ENCODE measurements at places on chromosomes 1 and 21. TPM values are rescaled to one million over a fixed set of nuclear protein-coding genes. Genes with fewer than 3 reads are reported as not detected.

The SPATA21 gene
- total RNA-seq, result not detected

DNA sequence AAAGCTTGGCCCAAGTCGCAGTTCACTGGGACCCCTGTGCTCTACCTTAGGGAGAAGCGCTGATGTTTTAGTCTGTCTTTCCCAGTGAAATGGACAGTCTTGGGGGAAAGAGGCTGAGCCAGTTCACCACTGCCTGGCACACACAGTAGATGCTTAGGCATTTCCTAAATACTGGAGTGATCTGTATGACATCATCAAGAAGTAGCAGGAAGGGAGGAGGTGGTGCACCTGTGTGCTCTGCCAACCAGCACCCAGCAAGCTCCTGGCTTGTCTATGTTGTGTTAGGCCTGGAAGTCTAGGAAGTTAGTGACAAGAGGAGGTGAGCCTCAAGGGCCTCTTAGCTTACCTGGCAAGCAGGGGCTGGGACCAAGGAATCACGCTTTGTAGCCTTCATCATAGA lies 158.2 kb upstream of the NFIA start:
- DNase-seq, result no peak

The NPHS2 gene
- not detected for total RNA-seq

The ADIPOR1 gene
- total RNA-seq, result 52.9 TPM

DNA sequence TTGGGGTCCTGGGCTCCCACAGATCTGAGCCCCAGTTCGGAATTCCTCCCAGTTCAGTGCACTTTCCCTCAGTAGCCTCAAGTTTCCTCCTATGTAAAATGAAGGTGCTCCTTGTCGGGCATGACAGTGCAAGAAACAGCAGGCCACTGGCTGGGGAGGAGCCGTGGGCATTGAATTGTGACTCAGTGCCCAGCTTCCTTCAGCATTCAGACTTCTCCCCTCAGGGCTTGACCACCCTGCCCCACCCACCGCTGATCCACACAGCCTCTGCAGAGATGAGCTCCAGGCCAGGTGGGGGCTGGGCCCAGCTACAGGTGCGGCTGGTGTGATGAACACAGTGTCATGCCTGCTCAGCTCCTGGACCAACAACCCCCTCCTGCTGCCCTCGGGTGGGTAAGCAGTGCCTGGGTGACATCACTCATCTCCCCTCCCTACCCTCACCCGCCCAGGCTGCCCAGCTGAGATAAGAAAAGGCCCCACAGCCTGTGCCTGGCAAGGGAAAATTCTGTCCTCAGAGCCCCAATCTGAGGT lies 4.9 kb downstream of the MOB3C start:
- no peak for DNase-seq

The KRTAP20-3 gene
- total RNA-seq, result not detected

DNA sequence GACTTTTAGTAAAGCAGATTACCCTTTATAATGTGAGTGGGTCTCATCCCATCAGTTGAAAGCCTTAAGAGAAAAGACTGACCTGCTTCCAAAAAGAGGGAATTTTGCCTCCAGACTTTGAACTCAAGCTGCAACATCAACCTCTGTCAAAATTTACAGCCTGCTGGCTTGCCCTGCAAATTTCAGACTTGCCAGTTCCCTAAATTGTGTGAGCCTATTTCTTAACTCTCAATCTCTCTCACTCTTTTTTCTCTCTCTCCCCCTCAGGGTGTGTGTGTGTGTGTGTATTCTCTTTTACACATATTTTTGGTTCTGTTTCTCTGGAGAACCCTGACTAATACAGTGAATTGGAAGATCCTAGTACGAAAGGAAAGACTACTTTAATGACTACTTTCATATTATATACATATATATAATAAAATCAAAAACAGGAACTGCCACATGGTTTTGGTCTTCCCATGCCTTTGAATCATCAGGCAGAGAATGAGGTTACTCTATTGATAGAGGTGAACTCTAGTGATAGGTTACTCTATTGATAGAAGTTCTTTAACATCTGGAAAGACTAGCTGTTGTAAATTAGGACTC lies 6.4 kb downstream of the OR2C3 start:
- DNase-seq, result no peak

DNA sequence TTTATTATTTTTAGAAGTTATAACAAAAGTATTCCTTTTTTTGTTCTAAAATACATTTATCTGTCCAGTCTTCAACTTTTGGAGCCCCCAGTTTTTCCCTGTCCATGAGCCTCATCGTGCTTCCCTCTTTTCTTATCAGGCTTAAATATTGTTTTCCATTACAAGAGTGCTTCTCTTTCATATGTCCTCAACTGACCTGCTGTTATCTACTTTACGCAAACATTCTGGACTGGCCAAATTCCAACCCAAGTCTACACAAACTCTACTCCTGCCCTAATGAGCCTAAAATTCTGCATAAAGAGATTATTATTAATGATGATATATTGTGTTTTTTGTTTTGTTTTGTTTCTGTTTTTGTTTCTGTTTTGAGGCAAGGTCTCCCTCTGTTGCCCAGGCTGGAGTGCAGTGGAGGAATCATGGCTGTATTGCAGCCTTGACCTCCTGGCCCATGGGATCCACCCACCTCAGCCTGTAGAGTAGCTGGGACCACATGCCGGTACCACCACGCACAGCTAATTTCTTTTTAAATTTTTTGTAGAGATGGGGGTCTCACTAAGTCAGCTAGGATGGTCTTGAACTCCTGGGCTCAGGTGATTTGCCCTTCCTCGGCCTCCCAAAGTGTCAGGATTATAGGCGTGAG lies 318.8 kb upstream of the NEGR1 start:
- DNase-seq, result no peak

DNA sequence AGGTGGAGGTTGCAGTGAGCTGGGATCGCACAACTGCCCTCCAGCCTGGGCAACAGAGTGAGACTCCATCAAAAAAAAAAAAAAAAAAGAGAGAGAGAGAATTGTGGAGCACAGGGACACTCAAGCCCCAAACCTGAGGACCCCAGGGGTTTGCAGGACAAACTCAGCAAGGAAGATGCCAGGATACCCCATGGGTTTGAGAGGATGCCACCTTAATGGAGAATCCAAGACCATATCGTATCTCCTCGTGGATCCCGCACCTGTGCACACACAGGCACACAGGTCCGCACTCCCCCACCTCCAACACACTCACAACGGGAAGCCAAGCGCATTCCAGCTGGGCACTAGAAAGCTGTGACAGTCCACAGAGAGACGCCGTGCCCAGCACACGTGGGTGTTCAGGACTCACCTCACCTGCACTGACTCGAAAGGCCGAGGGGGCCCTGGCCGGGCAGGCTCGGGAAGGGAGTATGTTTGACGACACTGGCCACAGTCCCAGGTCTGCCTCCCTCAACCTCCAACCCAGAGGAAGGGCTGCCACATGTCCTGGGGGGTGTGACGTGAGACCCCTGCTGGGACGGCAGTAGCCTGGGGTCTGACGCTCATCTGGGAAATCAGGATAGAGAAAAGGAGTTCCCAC lies 11.1 kb downstream of the CHD5 start:
- no peak for DNase-seq

DNA sequence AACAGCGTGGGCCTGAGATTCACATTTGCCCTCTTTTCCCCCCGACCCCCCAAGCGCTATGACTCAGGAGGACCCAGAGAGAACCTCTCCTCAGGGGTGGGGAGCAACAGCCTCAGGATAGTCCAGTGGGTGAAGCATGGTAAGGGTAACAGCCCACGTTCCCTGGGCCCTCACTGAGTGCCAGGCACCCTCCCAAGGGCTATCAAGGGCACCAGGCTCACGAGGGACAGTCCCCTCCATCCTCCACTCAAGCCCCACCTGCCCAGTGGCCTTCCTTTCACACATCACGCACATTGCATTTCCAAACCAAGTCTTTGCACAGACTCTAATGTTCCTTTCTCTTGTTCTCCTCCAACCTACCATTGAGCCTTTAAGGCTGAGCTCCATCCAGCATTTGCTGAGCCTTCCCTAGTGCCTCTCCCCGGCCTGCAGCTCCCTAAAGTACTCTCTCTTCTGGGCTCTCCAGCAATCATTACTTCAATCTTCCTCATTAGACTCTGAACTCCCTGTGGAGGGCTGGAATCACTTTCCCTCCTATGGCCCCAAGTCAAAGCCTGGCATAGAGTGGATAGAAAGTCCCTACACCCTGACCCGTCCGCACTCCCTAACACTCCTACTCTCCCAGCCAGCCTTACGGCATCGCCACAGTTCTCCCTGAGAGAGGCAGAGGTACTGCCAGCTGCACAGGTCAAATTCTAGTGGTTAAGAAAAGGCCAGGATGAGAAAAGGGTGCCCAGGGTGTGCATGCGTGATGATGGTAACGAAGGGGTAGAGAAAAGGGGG lies 1.0 kb downstream of the AKR7A2 start:
- DNase-seq, result no peak
